Cerebellum (tissue), 4 donors: ENCODE measurements at places on chromosomes 3 and 15. TPM values are rescaled to one million over a fixed set of nuclear protein-coding genes. Genes with fewer than 3 reads are reported as not detected.

Gene HHATL
- not detected for total RNA-seq

Gene PLA1A
- total RNA-seq, result 0.73 TPM

Gene H1-8
- total RNA-seq, result not detected

Gene STRIT1
- not detected for total RNA-seq
